CD4-positive, alpha-beta memory T cell (primary cell): ENCODE measurements at places on chromosomes 5 and 9. TPM values are rescaled to one million over a fixed set of nuclear protein-coding genes. Genes with fewer than 3 reads are reported as not detected.

GRCh38 chr5:43515678-43516048 lies 715 bp upstream of the C5orf34 start:
- DNase-seq = no peak

GRCh38 chr5:150009671-150010387 lies 9.3 kb downstream of the HMGXB3 start:
- DNase-seq = no peak

- no peak for DNase-seq
Measured at GRCh38 chr9:82519332-82519731, 530.8 kb downstream of the SPATA31D1 start.

GRCh38 chr5:133406208-133406976 lies 205.9 kb downstream of the FSTL4 start:
- no peak for DNase-seq

DNA sequence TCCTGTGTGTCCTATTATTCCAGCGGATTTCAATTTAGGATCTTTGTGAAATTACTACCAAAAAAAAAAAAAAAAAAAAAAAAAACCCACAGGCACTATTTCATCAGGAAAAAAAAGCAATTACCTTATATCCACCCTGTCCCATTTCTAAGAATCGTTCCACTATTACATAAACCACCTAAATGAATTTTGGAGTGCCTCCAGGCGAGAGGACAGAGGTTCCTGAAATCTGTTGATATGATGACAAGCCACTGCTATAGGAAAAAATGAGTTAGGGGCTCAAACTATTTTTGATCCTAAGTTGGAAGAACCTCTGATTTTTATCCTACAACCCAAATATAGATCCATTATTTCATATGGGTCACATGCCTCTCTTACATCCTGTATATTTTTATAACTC lies 177.9 kb downstream of the GNAQ start:
- no peak for DNase-seq

DNA sequence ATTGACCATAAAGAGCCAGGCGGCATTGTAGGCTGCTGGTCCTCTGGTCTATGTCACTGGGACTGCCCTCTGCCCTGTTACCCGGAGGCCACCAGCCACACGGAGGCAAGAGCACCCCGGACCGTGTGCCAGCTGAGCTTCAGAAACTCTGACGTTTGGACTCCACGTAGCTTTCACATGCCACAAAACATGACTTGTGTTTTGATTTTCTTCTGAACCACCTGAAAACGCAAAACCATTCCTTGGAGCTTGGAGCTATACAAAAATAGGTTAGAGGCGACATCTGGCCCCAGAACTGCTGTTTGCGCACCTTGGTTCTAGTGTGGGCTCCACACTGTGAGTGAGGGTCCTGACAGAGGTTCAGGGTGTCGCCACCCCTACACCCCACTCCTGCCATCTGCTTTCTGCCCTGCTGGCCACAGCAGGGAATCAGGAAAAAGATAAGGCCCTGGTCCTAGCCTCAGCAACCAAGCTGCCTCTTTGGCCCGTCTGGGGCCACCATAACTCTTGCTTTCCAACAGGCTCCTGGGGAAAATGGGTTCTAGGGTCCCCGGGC lies 151.3 kb upstream of the IRX2 start:
- DNase-seq = no peak

- no peak for DNase-seq
Measured at GRCh38 chr9:70412832-70413463, 1.5 kb downstream of the KLF9 start.

GRCh38 chr5:52920929-52921328 lies 68.2 kb upstream of the ITGA2 start:
- DNase-seq = no peak

GRCh38 chr9:134059188-134059641 lies 8.6 kb downstream of the BRD3 start:
- DNase-seq = no peak

DNA sequence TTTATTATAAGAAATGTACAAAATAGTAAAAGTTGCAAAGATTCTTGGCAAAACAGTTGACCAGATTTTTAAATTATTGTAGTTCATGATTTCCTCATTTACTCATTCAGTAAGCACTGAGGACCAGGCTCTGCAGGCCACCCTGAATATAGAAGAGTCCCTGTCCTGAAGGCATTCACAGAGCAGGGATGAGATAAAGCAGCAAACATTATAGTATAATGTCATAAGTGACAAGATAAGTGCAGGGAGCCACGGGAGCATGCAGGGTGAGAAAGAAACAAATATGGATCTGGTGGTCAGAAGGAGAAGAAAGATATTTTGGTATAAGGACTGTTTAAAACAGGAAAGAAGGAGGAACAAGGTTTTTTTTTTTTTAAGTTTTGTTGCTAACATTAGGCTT lies 46.0 kb downstream of the PARP8 start:
- DNase-seq = no peak

- DNase-seq = no peak
Measured at GRCh38 chr5:95057615-95058014, 227.3 kb downstream of the MCTP1 start.

DNA sequence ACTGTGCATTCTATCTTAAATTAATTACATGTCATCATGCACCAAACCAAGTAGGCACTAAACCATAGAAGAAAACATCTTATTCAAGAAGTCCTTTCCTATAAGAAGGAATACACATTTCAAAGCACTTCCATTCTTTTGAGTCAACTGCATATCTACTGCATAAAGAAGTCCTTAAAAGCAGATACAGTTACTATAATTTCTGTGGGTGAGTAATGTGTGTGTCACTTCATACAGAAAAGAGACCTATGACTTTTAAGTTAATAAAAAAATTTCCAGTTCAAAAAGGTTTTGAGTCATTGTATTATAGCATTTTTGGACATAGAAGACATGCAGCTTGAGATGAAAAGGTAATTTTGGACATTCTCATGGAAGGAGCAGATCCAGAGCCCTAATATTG lies 125.0 kb downstream of the DTWD2 start:
- no peak for DNase-seq

RASEF gene
- not detected for total RNA-seq

BAAT gene
- 0.15 TPM for total RNA-seq

CDC20B gene
- total RNA-seq = not detected

SPATA31D4 gene
- total RNA-seq = not detected

NIPAL4 gene
- not detected for total RNA-seq
